ENCODE measurements at places on chromosomes 16 and 17. TPM values are rescaled to one million over a fixed set of nuclear protein-coding genes. Genes with fewer than 3 reads are reported as not detected.

GRCh38 chr16:31400191-31400590, 7.1 kb downstream of the ITGAD start:
- DNase-seq, result no peak

DNA sequence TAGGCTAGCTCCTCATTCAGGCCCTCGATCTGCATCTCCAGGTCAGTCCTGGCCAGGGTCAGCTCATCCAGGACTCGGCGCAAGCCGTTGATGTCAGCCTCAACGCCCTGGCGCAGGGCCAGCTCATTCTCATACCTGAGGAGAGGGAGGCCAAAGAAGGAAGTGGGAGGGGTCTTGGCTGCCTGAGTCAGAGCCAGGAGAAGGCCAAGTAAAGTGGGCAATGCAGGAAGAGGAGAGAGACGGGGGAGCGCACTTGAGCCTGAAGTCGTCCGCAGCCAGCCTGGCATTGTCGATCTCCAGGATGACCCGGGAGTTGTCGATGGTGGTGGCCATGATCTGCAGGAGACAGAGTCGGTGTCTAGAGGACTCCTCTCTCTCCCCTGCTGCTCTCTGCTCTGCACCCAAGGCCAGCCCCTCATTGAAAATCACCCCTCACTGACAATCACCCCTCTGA, 1.8 kb downstream of the KRT15 start:
- DNase-seq, result no peak

GRCh38 chr16:1471569-1472194, 3.1 kb downstream of the CLCN7 start:
- no peak for DNase-seq

KRT40 gene
- total RNA-seq, result not detected

DNA sequence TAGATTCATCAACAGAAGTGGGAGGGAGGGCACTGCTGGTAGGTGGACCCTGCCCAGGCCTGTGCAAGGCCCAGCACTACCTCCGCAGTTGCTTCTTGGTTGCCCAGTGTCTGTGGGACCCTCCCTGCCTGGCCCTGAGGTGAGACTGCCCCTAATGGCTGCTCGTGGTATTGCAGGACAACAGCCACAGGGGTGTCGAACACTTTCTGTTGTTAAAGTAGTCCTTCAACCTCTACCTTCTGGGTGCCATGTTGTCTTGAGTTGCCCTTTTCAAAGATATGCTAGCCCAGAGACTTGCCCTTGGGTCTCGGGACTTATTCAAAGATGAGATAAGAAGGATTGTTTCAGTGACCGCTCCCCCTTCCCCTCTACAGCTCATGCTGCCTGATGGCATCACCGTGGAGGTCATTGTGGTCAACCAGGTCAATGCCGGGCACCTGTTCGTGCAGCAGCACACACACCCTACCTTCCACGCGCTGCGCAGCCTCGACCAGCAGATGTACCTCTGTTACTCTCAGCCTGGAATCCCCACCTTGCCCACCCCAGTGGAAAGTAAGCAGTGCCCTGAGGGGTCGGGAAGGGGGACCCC, 29.1 kb downstream of the AKAP1 start:
- peak; percentile 78 for DNase-seq

GRCh38 chr17:49777563-49777962, 10.9 kb upstream of the KAT7 start:
- DNase-seq, result no peak

GRCh38 chr16:28062847-28063521, 530 bp downstream of the GSG1L start:
- no peak for DNase-seq

DNA sequence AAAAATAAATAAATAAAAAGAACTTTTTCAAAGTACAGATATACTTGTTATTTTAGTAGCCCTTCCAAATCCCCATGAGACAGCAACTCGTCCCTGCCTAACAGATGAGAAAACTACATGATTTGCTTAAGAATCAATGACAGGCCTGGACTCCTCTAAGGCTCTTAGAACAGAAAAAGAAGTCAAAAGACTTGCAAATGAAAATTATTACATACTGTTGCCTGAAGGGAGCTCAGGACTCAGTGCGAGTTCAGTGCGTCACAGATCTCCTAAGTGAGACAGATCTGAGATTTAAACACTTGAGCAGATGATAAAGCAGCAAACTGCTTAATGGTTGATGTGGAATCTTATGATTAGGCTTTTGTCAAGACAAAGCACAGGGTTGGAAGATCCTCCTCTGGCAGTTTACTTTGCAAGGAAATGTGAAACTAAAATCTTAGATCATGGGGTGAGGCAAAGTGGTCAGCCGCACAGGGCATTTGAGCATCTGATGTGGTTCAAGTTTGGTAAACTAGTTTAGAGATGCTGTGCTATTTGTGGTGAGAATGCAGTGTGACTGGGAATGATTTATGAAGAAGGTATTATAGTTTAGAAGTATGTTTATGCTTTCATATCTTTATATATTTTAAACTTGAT, 138.1 kb downstream of the TRIM37 start:
- DNase-seq, result no peak

SLC46A1 gene
- total RNA-seq, result 3.6 TPM

DNA sequence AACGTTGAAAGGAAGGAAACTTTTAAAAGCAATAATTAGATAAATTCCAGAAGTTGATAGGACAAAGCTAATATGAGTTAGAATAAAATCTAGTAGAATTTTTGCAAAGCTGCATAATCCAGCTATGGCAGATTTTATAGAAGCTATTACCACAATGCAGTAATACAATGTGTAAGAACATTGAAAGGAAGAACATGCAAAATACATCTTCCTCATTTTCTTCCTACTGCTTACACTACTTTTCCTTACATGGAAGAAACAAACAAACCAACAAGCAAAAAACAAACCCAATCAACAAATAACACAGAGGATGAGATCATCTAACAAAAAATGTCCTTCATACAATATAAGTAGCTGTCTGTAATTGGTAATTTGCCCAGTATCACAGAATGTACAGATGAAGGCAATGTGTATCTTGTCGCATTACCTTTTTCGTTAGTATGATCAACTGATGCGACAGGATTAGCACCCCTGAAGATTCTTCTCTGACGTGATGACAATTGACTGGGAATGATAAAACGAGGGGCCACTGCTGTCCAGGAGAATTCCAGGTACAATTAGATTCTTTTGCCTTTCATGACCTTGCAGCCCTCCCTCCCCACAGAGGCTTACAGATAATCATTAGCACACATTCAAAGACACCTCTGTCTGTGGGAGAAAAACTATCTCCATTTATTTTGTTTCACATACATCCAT, 21.2 kb upstream of the LRRC37A start:
- no peak for DNase-seq

CA10 gene
- not detected for total RNA-seq

GRCh38 chr16:85296859-85297660, 184.8 kb upstream of the CIBAR2 start:
- no peak for DNase-seq

KRTAP17-1 gene
- total RNA-seq, result not detected

- DNase-seq, result no peak
These were observed 16.8 kb upstream of the PHKG2 start for GRCh38 chr16:30731411-30731810.

C17orf78 gene
- not detected for total RNA-seq

ACSM2A gene
- total RNA-seq, result not detected

EMP2 gene
- not detected for total RNA-seq

GRCh38 chr16:17471719-17472461, 1.1 kb upstream of the XYLT1 start:
- no peak for DNase-seq
